ENCODE measurements at places on chromosomes 3 and 15.

DNA sequence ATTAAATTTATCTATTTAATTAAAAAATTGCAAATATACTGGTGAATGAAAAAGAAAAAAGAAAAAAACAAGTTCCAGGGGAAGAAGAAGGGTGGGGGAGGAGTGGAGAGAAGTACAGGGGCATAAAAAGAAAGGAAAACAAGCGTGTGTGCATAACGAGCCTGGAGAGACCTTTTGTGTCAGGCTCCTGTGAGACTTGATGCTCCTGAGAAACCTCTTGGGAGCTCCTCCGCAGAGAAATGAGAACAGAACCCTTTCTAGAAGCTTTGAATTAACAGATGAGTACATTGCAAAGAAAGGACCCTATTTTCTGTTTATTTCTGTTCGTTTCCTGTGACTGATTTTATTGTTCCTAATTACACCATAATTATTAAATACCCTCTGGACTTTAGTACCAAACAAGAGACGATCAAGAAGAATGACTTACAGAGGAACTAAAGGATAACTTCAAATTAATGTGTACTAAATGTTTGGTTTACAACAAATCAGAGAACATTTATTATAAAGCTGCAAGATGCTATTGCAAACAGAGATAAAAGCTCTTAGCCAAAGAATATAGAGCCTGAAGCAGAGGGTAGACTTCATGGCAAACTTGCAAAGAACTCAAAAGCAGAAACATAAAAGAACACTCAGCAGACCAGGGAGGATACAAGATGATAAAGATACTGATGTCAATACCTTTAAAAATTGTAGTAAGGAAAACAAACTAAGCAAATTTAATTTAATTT, 74.7 kb downstream of the DPPA2 start:
- no peak for DNase-seq

DNA sequence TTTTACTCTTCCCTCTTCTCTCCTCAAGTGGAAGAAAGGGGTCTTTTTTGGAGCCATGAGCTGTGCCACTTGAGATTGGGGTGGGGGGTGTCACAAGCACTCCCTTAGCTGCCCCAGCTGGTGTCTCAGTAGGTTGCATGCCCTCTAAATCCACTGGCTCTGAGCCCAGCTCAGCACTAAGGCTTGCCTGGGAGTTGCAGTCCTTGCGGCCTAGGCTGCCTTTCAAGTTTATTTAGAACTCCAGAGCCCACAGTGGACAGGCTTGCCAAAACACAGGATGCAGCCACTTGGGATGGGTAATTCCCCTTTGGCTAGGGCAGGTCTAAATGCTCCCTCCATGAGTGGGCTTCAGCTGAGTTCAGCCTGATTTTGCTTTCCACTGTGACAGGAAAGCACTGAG, 24.7 kb downstream of the C3orf20 start:
- DNase-seq, result no peak

- DNase-seq, result no peak
Observed at GRCh38 chr3:59655418-59656015, 605.7 kb upstream of the CFAP20DC start.

- DNase-seq, result no peak
Observed at GRCh38 chr3:63413523-63413922, 135.4 kb downstream of the SYNPR start.

Measured in stimulated activated CD8-positive, alpha-beta memory T cell treated with anti-CD3 and anti-CD28 coated beads, Interleukin-4, amount 100 ng/mL, for 4 hours (primary cell).